ENCODE measurements at places on chromosomes 7 and 10.

- DNase-seq = peak; percentile 21
Observed at GRCh38 chr7:128055637-128056036, 24.4 kb upstream of the LRRC4 start.

GRCh38 chr10:7314170-7314569 is 96.7 kb downstream of the SFMBT2 start:
- peak; percentile 5 for DNase-seq

DNA sequence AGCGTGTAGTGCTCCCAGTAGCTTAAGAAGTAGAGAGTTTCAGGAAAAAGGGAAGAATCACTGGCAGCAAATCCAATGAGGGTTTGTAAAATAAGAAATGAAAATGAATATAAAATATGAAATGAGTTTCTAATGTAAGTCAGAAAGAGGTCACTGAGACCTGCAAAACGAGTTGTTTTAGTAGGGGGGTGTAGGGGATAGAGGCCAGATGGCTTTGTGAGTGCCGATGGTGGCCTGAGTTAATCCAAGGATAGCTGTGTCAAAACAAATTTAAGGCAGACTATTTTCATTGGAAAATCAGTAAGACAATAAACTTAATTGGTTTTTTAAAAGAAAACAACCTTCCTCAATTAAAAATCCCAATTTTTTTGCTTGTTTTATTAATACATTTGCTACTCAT is 745 bp upstream of the ASB15 start:
- no peak for DNase-seq

DNA sequence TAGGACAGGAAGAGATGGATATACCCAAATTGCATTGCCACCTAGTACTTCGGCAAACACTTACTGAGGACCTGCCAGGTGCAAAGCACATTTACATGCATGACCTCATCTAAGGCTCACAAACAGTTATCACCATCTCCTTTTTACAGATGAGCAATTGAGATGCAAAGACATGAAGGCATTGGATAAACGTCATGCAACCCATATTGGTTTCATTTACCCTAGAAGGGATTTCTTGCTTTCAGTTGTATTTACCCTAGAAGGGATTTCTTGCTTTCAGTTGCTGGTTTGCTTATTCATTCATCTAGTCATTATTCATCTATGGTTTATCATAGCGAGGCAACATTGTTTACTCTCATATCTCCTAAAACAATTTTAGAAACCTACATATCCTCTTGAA is 52.2 kb downstream of the STEAP1B start:
- DNase-seq = no peak

- DNase-seq = no peak
Observed at GRCh38 chr7:93977211-93977950, 26.8 kb downstream of the BET1 start.

DNA sequence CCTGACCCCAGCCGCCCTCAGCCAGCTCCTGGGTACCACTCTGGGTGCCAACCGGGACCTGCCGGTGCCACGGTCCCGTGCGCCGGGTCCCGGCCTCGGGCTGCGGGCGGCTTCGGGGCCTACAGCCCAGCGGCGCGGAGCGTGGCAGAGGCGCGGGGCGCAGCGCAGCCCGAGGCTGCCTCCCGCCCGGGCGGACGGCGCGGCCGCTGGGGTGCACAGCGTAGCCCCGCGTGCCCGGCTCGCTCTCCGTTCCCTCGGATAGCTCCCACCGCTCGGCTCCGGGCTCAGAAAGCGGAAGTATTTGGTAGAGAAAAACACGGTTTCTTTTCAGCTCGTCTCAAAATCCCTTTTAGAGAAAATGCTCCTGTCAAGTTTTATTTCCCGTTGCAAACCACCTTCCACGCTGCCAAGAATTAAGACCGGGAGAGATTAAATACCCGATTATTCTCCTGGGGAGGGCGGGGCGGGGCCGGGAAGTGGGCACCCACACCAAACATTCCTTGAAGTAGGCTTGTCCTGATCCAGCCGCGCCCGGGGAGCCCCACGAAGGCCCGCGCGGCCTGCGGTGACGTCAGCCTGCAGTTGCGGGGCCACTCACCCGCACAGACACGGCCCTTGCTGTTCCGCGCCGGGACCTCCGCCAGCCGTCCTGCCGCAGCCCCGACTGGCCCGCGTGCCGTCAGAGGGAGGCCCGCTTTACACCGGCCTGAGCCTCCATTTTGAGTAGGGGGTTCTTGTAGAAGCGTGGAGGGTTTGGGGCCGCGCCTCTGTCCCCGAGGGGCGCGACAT is 7.2 kb downstream of the HOXA13 start:
- DNase-seq = no peak

GRCh38 chr7:22291977-22292376 is 65.0 kb downstream of the RAPGEF5 start:
- DNase-seq = no peak

DNA sequence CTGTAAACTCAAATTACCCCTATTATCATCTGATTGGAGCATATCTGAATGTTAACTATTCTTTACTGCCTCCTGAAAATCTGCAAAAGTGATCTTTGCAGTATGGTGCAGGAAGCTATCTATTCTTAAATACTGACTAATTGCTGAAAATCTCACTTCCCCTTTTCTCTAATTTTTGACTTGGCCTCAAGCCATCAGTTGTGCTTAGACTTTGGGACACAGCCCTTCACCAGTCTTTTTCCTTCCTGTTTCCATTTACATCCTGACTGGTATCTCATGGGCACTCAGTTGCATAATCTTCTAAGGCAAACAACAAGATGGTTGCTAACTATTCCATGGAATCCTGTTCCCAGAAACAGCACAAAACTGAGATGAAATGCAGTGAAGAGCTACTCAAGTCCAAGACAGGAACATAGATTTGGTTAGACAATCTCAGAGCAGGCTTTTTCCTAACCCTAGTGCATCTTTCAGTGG is 228.5 kb downstream of the SORCS1 start:
- no peak for DNase-seq

GRCh38 chr7:6271694-6272440 is 557 bp downstream of the CYTH3 start:
- DNase-seq = no peak

DNA sequence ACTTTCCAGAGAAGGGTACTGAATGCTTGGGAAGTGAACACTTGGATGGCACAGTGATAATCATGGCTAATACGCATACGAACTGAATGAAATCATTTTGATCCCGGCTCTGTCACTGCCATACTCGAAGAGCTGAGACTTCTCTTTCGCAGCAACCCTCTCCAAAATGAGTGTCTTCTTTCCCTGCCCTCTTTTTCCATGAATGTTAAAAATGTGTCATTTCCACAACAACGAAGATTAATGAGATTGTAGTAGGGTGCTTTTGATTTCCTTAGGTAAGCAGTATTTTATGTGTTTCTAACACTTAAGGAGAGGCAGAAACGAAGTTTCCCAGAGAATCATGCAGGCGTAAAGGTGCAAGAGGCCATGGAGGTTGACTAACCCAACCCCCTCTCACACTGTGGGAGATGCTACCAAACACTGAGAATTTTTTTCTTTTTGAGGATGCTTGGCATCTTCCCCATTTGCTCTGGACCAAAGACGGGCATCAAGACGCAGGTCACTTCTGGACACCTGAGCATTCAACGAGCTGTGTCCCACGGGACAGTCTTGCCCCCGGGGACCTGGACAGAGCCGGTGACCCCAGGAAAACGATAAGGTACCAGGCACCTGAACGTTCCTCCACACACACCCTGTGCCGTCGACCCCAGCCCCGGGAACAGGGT is 823 bp downstream of the COPG2 start:
- DNase-seq = peak; percentile 14

- DNase-seq = no peak
Observed at GRCh38 chr10:22631185-22631584, 83.2 kb downstream of the PIP4K2A start.

- no peak for DNase-seq
Observed at GRCh38 chr10:113426181-113426877, 126.5 kb upstream of the HABP2 start.

- DNase-seq = no peak
Observed at GRCh38 chr10:132878730-132879407, 63.5 kb downstream of the CFAP46 start.

DNA sequence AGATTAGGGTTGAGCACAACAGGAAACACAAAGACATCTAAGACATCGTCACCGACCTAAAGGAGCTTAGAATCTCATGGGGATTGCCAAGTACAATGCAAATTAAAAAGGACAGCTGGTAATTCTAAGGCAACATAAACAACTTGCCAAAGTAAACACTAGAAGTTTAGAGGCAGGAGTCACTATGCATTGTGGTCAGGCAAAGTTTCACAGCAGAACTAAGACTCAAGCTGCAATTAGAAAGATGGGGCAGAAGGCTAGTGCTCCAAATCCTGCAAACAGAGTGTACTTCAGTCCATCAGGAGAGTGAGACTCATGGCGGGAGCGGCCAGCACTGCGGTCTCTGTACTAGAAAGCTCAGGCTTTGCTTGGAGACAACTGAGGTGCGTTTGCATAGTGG is 52.7 kb downstream of the HIPK2 start:
- DNase-seq = peak; percentile 80

DNA sequence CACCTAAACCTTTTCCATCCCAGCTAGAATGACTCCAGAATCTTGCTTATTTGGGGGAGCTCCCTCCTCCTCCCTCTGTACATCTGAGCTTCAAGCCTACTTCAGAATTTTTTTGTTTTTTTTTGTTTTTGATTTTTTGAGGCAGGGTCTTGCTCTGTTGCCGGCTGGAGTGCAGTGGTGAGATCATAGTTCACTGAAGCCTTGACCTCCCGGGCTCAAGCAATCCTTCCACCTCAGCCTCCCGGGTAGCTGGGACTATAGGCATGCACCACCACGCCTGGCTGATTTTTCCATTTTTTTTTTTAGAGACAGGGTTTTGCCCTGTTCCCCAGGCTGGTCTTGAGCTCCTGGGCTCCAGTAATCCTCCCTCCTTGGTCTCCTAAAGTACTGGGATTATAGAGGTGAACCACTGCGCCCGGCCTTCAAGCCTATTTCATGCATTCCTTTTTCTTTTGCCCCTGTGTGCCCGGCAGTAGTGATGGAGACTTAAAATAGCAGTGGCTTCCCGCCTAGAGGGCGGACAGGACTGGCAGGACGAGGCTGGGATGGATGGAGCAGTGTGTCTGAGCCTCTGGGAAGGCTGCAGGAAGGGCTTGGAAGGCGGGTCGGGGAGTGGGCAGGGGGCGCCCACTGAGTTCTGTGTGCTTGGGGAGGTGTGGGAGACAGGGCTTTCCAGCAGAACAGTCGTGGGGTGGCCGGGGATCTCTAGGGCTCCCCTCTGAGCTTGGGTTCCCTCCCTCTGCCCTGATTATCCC is 8.8 kb downstream of the CUX1 start:
- DNase-seq = no peak

GRCh38 chr7:95525503-95525902 is 39.8 kb downstream of the ASB4 start:
- DNase-seq = no peak

DNA sequence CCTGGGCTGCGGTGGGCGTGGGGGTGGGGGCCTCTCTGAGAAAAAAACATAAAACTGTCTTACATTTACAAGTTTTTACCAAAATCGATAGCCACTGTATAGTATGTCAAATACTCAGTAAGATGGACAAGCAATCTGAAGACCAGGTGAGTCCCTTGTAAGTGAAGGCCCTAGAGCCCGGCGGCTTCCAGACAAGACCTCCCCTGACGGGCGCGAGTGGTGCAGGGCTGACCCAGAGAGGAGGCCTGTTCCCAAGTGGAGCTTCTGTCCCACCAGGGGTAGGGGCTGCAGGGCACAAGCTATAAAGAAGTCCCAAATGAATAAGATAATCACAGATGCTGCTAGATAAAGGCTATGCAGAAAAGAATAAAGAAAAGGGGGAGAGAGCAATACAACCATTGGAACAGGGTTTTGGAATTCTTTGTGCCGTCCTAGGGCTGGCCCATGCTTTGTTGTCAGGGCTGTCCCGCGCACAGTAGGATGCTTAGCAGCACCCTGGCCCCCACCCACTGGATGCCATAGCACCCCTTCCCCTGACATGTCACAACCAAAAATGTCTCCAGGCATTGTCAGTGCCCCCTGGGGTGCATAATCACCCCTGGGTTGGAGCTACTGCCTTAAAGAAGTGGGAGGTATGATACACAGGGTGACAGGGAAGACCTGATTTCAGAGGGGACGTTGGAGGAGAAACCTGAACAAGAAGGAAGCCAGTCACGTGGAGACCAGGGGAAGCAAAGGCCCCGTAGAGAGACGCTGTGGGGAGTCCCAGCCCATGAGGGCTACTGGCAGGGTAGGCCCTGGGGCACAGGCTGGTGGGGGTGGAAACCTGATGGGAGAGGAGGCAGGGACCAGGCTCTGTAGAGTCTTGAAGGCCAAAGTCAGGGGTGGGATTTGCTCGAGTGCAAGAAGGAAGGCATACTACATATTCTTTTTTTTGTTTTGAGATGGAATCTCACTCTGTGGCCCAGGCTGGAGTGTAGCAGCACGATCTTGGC is 43.1 kb downstream of the CHST15 start:
- no peak for DNase-seq

GRCh38 chr10:122422266-122422989 is 32.0 kb upstream of the ARMS2 start:
- DNase-seq = peak; percentile 15

- no peak for DNase-seq
Observed at GRCh38 chr7:51634025-51634424, 317.4 kb upstream of the COBL start.

GRCh38 chr10:54800741-54801421 is at the start of gene PCDH15:
TSS of gene PCDH15 (minus strand) at chr10:54801231. CDS start at chr10:54664262, 136,969 bp downstream.
- no peak for DNase-seq

DNA sequence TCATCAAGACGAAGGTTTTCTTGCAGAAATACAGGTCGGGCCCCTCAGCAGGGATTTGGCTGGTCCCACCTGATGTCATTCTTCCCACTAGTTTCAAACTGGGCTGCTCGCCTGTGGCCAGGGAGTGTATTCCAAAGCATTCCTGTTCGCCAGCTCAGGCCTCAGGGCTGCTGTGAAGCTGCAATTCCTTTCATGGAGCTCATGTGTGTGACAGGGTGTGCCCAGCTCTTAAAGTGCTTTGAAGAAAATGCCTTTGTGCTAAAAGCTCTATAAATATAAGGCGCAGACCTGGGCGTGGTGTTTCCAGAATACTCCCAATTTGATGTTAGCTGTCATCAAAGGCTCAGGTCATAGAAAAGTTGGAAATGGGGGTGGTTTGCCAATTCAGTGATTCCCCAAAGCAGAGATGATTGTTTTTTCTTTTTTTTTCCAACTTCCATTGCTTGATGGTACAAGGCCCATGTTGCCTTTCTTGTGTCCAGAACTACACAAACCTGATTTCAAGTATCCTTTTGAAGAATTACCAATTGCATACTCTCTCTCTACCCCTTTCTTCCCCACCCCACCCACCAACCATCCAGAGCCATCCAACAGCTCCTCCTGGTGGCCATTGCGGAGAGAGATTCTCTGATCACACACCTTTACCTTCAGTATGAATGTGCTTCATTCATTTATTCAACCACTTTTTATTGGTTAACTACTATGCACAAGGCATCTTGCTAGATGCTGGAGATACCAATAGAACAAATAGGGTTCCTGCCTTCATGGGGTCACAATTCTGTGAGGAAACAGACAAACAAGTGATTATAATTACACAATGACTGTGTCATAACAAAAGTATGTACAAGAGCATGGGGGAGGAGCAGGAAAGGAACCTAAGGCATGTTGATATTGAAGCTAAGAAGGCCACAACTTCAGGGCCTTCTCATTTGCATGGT is 297.3 kb upstream of the LYZL1 start:
- peak; percentile 84 for DNase-seq

GRCh38 chr7:40638545-40639320 is 503.9 kb downstream of the SUGCT start:
- no peak for DNase-seq

- DNase-seq = peak; percentile 90
Observed at GRCh38 chr7:5425507-5426225, 2.0 kb upstream of the TNRC18 start.
